Progenitor cell of endocrine pancreas (in vitro differentiated cells): ENCODE measurements at places on chromosomes 5 and 9. TPM values are rescaled to one million over a fixed set of nuclear protein-coding genes. Genes with fewer than 3 reads are reported as not detected.

The C5orf46 gene
- total RNA-seq: not detected in 2 replicates

DNA sequence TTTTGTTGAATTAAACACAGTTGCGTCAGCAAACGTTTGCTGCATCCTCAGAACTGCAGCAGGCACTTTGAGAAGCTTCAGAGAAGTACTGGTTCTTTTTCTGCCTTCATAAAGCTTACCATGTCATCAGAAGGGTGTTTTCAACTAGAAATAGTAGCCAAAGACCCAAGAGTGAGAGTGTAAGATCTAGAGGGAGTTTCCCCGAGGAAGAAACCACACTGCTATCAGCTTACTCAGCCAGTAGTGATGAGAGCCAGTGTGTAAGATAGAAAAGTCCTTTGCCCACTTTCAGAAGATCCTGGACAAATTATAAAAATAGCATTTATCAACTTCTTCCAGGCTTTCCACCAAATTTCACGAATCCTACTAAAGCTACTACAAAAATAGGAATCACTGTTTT lies 154.5 kb downstream of the PAPPA start:
- DNase-seq: no peak

GRCh38 chr5:173638126-173639040 lies 21.9 kb upstream of the BOD1 start:
- no peak for DNase-seq

GRCh38 chr9:130693101-130693425 lies 517 bp upstream of the EXOSC2 start:
- no peak for DNase-seq
